Cortex of kidney (tissue), 1 donor: ENCODE measurements at places on chromosomes 16 and 17.

DNA sequence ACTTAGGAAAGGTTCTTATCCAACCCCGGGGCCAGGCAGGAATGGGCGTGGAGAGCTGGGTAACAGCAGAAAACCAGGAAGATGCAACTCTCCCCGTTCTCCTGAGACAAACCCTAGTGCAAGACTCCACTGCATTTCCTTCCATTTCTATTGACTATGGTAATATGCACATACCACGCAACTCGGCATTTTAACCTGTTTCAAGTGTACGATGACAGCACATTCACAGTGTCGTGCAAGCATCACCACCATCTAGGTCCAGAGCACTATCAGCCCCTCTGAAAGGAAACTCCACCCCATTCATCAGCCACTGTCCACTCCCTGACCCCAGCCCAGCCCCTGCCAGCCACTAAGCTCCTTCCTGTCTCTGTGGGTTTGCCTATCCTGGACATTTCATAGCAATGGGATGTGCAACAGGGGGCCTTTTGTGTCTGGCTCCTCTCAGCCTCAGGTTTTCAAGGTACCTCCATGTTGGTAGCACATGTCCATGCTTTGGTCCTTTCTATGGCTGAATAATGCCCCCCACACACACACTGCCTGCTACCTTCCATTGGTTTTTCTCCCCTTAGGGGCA, 441.9 kb downstream of the SOX9 start:
- no peak for DNase-seq

DNA sequence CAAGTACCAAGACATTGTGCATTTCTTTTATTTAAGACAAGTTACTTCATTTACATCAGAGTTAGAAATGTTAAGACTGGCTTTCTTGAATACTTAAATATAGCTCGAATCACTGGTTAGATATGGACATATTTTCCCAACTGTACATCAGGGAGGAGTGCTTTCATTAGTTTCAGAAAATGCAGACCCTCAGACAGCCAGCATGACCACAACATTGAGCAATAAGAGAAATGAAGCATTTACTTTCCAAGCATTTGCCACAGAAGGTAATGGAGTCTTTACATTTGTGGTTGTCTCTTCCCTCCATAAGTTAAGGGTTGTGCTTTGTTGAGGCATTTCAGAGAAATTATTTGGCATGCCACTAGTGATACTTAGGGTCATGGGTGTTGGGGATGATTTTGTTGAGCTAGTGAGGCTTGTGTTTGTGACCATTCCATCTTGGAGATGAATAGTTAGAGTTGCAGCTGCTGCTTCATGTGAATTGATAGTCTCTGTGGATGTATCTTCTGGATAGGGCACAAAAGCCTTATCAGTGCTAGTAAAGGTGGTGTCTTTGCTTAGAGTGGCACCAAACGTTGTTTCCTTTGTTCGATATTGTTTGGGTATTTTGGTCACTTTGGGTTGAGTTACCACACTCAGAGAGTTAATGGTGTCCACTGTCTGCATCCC, 2.1 kb downstream of the OMG start:
- DNase-seq, result no peak

GRCh38 chr16:31357324-31358109, 2.5 kb downstream of the ITGAX start:
- DNase-seq, result no peak

GRCh38 chr17:4389079-4389478, 22.6 kb upstream of the UBE2G1 start:
- no peak for DNase-seq

GRCh38 chr16:64012166-64012565, 1109.7 kb downstream of the CDH11 start:
- DNase-seq, result no peak

- DNase-seq, result no peak
Measured at GRCh38 chr16:20901436-20902112, 1.0 kb downstream of the LYRM1 start.

GRCh38 chr17:75406222-75406615, 741 bp upstream of the GRB2 start:
- no peak for DNase-seq

DNA sequence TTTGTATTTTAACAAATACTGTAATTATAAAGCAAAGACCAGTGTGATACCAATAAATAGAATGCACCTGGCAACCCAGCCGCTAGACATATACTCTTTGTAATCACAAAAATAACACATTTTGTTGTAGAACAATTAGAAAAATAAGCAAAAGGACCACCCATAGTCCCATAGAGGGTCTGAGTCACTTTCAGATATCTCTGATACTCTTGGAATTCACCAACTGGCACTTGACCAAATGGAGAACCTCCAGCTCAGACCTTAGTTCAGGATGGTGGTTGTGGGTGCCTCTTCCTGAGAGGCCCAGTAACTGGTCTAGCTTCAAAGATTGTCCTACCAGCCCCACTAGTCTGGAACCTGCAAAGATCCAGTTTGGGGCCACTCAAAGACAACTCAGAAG, 789 bp upstream of the TERF2 start:
- DNase-seq, result no peak

- DNase-seq, result no peak
Measured at GRCh38 chr17:70446446-70446845, 277.1 kb downstream of the KCNJ2 start.

DNA sequence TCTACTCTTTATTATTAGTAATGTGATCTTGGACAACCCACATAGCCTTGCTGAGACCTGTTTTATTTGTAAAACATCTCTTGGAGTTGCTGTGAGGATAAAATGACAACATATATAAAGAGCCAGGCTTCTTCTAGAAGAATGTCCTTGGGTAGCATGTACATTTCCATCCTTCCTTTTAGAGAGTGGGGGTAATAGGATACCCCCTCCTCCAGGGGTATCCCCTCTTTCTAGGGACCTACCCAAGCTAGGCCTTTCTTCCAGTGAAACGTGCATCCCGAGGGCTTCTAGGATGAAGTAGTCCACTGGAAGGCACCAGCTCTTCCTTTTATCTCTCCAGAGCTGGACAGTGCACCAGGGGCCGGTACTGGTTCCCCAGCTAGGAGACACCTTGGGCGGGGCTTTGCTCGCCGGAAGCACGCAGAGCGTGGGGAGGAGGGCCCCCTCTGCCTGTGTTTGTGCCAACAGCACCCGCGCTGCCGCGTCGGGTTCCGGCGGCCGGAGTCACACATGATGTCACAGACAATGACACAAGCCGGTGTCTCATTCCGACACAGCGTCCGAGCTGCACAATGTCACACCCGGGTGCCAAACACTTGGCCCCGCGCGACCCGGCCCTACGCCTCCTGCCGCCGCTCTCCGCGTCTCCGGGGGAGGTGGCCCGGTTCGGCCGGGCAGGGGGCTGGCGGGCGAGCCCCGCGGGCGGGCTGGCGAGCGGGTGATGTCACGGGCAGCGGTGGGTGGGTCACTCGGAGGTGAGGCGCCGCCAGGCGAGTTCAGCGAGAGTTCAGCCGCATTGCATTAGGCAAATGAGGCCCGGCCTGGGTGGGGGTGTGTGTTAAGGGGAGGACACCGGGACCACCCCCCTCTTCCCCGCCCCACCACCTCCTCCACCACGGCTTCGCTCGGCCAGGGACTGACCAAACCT, 23.4 kb downstream of the GJD3 start:
- DNase-seq, result peak; percentile 46

DNA sequence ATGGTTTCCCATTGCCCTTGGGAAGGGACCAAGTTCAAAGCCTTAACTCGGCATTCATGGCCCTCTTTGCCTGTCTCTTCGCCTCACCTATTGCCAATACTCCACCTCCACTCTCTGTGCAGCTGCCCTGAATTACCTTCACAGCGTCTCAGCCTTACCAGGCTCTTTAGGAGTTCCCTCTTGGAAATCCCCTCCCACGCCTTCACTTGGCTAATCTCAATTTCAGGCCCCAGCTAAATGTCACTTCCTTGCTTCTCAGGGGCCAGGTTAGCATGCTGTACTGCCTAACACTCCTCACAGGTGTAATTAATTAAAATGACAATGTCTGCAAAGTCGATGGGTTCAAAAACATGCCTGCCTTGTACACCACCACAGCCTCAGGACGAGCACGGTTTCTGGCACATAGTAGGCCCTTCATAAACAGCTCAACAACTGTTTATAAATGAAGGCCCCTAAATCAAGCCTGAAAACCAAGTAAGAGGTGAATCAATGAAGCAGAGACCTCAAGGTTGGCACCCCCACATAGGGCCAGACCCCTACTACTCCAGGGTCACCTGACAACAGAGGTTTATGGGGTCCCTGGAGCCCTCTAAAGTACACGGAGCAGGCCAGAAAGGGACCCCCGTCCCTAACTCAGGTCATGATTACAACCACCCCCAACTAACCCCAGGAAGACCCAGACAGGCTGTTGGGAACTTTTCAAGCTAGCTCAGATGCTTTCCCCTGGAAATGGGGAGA, 11.2 kb upstream of the EEF2K start:
- no peak for DNase-seq

DNA sequence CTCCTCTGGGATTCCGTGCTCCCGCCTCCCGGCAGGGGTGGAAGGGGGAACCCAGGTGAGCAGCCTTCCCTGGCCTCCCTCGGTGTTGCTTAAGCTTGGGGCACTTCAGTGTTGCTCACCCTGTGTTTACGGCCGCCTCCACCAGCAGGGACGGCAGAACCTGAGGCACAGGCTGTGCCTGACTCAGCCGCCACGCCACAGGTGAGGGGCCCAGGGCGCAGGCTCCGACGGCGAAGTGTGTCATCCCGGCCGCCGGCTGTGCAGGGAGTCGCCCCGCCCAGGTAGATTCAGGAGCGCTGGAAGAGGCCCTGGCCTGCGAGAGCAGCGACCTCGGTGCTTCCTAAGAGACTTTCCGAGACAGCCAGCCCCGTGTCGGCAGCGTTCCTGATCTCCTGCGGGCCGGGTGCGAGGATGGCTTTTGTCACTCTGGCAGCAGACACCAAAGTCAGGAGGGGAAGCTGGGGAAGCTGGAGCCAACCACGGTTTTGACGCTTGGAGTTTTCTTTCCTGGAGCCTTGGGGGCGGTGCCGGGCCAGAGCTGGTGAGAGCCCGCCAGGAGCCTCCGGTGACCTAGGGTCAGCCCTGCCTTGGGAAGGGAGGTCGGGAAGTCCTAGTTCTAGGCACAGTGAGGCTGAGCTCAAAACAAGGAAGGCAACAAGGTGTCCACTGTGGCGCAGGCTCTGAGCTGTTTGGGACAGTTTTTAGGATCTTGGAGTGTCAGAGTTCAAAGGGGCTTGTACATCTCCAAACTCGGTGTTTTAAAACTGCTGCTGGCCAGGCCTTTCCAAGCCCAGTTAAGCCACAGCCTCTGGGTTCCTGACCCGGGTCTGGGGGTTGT, 2.1 kb downstream of the GSE1 start:
- no peak for DNase-seq

DNA sequence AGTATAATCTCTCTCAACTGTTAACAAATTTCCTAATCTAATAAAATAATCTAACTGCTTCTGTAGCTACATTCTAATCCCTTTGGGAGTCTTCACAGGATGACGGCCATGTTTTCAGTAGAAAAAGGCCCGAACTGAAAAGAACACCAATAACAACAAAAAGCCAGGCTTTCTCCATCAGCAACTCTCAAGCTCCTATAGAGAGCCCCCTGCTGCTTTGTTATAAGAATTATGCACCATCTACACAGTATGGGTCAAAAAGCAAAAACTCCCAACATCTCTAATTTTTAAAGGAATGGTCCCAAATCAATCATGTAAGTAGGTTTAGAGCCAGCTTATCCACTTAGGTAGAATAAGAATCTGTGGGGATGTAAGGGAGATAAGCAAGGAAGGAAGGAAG, 163.6 kb upstream of the C17orf78 start:
- no peak for DNase-seq

GRCh38 chr16:80585764-80586163, 45.0 kb downstream of the DYNLRB2 start:
- DNase-seq, result no peak

GRCh38 chr17:80964859-80965580, 26.6 kb upstream of the CHMP6 start:
- DNase-seq, result no peak

- DNase-seq, result no peak
Measured at GRCh38 chr16:51989637-51990230, 557.2 kb downstream of the TOX3 start.

GRCh38 chr17:17587614-17588337, 3.7 kb downstream of the PEMT start:
- DNase-seq, result no peak

- no peak for DNase-seq
Measured at GRCh38 chr17:17206913-17207335, 791 bp upstream of the PLD6 start.

DNA sequence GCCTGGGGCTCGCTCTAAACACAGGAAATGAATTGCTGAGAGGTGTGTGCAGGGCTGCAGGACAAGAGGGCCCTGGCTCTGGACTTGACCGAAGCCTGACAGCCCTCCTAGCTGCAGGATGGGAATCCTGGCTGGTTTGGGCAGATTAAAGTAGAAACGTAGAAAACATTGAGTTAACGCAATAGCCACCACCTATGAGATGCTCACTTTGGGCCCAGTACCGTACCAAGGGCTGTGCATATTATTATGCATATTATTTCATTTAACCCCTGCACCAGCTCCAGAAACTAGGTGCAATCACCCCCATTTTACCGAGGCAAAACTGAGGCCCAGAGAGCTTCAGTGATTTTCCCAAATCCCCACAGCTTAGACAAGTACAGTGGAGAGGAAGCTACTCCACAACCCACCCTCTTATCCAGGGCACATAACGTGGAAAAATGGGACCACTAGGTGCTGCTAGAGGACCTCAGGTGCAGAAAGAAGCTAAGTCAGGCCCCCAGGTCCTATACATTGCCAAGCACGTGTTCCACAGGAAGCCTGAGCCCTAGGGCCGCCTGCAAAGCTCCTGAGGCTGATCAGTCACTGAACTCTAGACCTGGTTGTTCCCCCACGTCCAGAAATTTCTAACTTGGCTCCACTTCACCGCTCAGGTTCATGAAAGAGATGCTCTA, 79.2 kb downstream of the MYH11 start:
- DNase-seq, result no peak

- DNase-seq, result peak; percentile 48
Measured at GRCh38 chr16:31487720-31488467, 5.0 kb downstream of the SLC5A2 start.

- DNase-seq, result no peak
Measured at GRCh38 chr16:57167953-57168352, 17.9 kb downstream of the PSME3IP1 start.

- DNase-seq, result no peak
Measured at GRCh38 chr16:52069866-52070265, 477.1 kb downstream of the TOX3 start.

GRCh38 chr16:9105189-9105588, 13.7 kb downstream of the HAPSTR1 start:
- DNase-seq, result no peak

DNA sequence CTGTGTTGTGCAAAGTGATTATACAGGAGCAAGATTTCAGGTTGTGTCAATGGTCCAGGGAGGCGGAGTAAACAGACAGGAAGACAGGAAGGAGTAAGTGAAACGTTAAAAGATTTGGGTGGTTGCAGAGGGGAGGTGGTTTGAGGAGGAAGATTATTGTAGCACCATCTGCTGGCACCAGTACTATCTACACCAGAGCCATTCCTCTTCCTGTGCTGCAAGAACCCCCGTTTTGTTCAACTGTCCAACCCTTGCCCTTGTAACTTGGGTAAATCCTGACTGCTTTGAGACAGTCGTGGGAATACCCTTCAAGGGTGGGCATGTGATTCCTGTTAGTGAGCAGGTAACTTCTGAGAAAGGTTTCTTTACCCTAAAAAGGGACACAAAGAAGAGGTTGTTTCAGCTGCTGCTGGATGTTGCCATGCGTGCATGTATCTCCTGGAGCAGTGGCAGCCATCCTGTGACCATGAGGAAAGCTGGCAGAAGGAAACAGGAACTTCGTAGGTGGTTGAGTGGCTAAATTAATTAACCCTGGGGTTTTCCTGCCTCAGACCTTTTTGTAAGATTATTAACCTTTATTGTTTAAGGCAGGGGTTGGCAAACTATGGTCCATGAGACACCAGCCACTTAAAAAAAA, 124.1 kb downstream of the PRKCA start:
- no peak for DNase-seq

GRCh38 chr17:66717641-66718058, 117.3 kb upstream of the CACNG5 start:
- no peak for DNase-seq
